Activated T-cell treated with anti-CD3 and anti-CD28 coated beads for 1 hour (primary cell): ENCODE measurements at places on chromosomes 2 and 18.

DNA sequence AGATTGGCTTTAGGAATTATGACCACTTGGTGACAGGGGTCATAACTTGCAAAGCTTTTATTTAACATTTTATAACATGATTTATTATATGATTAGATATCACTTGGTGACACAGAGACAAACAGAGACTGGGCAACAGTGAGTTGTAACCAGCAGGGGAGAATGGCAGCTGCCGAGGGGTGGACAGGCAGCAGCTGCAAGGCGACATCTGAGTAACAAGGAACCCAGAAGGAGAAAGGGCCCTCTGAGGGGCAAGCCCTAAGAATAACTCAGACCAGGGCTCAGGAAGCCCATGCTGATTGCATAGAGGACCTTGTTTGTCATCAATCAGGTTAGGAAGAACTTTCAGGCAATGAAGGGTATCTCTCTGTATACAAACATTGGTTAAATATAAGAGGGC lies 339.9 kb upstream of the SOX11 start:
- no peak for DNase-seq

GRCh38 chr2:42788882-42789281 lies 3.5 kb downstream of the HAAO start:
- DNase-seq: no peak

GRCh38 chr2:198518935-198519334 lies 714.5 kb downstream of the PLCL1 start:
- no peak for DNase-seq

- no peak for DNase-seq
These were observed 171.4 kb downstream of the SETBP1 start for GRCh38 chr18:44851856-44852621.

DNA sequence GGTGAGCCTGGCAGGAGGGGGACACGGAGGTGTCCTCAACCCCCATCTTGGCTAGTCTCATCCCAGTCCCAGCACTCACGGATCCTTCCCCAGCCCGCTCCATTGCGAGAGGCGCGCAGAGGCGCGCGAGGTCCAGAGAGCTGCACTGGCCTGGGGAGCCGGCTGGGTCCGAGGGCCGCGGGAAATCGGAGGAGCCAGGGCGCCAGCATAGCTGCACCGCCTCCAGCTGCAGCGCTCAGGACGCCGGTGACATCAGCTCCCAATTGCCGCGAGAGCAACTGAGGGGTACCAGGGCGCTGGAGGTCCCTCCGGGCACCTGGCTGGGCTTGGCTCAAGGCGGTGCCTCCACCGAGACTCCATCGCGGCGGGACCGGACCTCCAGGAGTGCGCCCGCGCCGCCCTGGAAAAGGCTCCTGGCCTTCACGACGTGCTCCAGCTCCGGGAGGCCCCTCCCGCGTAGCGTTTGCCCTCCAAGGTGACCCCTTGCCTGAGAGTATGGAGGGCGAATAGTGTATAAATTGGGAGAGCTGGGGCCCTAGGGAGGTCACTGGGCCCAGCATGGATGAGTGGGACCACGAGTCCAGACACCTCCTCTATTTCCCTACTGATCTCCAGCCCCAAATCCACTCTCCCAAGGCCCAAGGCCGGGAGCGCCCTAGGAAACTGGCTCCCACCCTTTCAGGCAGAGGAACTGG lies 5.5 kb downstream of the RTKN start:
- DNase-seq: no peak

GRCh38 chr2:16644221-16644925 lies 21.3 kb downstream of the CYRIA start:
- DNase-seq: no peak

DNA sequence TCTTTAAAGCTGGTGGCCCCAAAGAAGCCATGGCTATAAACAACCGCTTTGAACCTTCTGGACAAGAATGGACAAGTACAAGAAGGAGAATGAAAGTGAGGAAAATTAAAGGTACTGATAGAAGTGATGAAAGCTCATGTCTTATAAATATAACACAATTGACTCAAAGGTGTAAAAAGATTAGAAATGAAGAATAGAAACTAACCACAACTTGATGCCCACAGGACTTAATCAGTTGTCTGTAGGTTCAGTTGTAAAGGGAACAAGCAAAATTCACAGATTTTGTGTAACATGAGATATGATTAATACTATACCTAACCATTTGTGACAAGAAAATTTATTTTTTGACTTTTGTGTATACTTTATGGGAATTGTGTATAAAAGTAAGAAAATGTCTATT lies 135.7 kb downstream of the NUP35 start:
- DNase-seq: no peak

GRCh38 chr18:34220081-34220815 lies 4.5 kb downstream of the NOL4 start:
- no peak for DNase-seq

GRCh38 chr2:35960596-35960995 lies 395.0 kb upstream of the CRIM1 start:
- DNase-seq: no peak

- no peak for DNase-seq
These were observed 92.3 kb downstream of the MYT1L start for GRCh38 chr2:2238726-2239269.

GRCh38 chr2:158685646-158686045 lies 109.5 kb upstream of the DAPL1 start:
- DNase-seq: no peak

DNA sequence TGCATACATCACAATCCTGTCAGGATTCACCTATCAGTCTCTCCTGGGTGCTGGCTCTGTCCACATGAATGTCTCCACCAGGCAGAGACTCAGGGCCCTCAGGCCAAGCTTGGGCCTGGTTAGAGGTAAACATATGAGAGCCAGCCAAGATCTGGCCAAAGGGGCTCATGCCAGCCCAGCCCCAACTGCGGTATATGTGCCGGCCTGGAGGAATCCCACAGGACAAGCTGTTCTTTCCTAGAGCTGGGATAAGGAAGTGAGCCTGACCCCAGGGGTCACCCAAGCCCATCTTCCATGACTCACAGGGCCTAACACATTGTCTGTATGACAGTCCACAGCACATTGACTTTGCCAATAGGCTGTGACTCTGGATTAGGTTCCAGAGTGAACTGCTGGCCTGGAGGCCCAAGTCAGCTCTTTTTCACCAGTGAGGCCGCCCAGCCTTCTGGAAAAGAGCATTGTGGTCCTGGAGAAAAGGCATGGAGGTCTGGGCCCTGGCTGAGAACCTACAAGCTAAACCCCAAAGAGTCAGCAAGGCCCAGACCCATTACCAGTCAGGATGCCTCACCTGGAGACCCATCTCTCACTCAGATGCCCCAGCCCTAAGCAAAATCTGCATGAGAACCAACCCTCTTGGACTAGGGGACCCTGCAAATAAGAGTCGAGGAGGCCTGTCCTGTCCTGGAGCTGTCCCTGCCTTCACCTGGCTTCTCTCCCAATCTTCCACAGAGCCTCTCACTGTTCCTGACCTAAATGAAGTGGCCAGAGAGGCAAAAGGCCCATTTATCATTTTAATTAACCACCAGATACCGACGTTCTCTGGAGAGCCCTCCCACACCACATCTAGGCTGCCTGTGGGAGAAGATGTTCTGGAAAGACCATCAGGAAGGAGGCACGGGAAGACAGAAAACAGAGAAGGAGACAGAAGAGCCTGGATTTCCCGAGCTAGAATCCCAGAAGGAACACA lies 120.9 kb upstream of the PKDCC start:
- no peak for DNase-seq

DNA sequence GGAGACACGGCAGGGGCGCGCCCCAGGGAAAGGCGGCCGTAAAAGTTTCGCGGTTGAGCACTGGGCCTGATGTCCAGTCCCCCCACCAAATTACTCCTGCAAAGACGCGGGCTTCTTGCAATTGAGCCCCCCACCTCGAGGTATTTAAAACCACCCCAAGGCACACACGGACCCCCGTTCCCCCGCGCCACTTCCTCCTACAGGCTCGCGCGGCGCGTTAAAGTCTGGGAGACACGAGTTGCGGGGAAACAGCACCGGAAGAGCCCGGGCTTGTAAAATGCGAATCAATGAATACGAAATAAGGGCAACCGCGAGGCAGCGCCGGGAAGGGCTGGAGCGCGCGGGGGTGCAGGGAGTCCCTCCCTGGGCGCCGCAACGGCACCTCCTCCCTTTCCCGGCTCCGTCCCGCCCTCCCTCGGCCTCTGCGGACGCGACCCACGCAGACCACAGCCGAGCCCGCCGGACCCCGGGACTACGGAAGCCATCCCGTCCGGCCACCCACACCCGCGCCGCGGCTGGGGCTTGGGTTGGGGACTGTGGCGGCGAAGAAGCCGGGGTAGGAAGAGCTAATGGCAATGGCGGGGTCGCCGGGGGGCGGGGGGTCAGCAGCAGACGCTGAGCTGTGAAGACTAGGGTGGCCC lies 918 bp upstream of the NETO1 start:
- no peak for DNase-seq

DNA sequence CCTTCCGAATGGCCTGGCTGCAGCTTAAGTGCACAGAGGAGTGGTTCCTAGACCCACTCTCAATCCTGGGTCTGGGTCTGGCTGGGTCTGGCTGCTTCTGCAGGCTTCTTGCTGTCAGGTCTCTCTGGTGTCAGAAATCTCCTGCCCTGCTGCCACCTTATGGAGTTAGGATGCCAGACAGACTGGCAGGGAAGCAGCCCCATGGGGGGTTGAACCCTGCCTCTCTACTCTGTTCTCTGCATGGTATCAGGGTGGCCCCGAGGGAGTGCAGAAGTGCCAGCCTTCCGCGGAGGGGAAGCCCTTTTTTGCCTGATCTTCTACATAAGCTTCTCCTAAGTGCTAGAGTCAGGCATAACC lies 89.4 kb downstream of the ZCCHC2 start:
- DNase-seq: no peak

DNA sequence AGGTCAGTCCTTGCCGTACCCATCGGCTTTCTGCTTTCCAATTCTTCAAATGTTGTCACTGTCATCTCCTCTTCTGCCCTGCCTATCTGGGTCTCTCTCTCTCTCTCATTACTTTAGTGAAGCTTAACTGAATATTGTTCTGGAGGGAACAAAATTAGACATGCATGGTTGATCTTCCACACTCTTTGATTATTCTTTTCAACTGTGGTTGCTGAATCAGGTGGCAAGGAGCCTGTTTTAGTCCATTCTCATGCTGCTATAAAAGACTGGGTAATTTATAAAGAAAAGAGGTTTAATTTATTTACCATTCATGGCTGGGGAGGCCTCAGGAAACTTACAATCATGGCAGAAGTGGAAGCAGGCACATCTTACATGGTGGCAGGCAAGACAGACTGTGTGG lies 157.9 kb downstream of the ARL4C start:
- no peak for DNase-seq

DNA sequence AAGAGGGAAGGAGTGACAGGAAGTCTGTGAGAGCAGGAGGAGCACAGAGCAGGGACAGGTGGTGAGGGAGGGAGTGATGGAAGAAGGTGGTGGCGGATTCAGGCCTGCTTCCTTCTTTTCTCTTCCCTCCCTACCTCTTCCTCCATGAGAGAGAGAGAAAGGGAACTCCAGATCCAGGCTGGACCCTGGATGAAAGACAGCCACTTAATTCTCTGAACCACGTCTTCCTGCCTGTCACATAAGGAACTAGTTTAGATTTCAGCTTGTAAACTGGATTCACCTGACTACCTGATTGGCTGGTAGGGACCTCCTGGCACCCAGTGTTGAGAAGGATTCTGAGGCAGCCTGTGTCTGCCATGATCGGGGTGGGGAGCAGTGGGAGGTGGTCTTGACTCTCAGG lies 48.9 kb downstream of the PAX8 start:
- no peak for DNase-seq

DNA sequence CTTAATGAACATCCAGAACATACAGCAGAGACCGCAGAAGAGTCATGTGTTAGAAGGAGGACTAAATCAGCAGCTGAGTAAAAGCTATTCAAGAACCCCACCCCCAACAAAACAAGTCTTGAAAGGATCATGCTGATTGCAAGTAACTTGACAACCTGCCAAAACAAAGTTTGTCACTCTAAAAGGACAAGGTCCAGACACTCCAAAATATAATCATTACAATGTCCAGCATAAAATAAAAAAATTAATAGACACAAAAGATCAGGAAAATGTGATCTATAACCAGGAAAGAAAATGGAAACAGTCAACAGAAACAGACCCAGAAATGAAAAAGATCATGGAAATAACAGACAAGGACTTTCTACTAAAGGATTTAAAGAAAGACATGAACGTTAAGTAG lies 28.5 kb downstream of the CCDC88A start:
- no peak for DNase-seq

GRCh38 chr2:83471655-83472054 lies 987.4 kb downstream of the SUCLG1 start:
- no peak for DNase-seq

- no peak for DNase-seq
These were observed 116.9 kb downstream of the RND3 start for GRCh38 chr2:150370561-150370960.

GRCh38 chr2:111100765-111101162 lies 19.9 kb upstream of the BCL2L11 start:
- no peak for DNase-seq

DNA sequence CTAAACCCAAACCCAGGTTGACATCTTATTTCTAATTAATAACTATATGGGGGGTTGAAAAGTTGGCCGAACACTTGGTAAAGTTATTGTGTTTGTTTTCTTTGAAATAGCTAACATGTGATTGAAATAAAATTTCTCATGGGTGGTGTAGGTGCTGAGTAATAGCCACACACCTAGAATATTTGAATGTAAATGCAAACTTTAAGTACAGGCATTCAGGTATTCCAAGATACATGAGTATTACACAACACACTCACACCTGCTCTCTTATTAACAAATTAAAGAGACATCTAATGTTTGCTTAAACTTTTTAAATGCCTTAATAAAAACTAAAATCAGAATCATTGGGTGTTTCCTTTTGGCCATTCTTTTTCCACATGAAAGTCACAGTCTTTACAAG lies 165.5 kb downstream of the EHBP1 start:
- no peak for DNase-seq

GRCh38 chr2:240850026-240850425 lies 18.6 kb upstream of the AGXT start:
- no peak for DNase-seq

DNA sequence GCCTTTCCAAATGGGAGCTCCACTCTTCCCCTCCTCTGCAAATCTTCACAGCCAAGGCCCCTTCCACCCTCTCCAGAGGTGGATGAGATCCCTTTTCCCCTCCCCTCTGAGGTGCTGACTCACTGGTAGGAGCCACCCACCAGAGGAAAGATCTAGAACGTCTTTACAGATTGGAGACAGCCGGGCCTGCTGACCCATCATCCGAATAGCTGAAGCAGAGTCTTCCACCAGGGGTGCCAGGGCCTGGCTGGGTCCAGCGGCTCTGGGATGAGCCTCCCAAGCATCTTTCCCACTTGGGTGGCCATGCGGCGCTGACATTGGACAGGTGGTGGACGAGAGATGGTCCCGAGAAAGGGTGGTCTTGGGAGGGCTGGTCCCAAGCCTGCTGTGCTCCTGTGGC lies 9.0 kb downstream of the ERFE start:
- no peak for DNase-seq

- no peak for DNase-seq
These were observed 23.4 kb upstream of the TSPYL6 start for GRCh38 chr2:54279385-54279784.

DNA sequence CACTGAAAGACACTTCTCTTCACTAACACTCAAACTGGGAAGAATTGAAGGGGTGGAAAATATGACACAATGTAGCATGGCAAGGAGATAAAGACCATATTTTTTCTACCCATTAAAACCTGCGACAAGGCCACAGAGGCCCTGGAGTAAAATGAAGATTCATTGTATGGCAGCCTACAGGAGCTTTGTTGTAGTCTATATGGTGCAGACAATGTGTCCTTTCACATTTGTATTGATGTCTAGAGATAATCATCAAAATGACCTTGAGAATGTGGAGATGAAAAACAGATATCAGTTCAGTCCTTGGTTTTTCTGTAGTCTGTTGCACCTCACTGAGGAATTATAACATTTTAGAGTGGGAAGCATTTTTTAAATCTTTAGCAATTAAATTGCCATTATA lies 80.1 kb downstream of the CSRNP3 start:
- DNase-seq: no peak
